ENCODE measurements at places on chromosomes 4 and X. TPM values are rescaled to one million over a fixed set of nuclear protein-coding genes. Genes with fewer than 3 reads are reported as not detected.

Gene TXLNG
- total RNA-seq: 16.3 TPM

Gene SPIN2A
- 0.16 TPM for total RNA-seq

Gene GLRA2
- not detected for total RNA-seq

Gene TRIM75
- total RNA-seq: not detected

Gene IL2
- total RNA-seq: not detected

Gene ERVMER34-1
- 0.42 TPM for total RNA-seq

Gene ARHGAP6
- total RNA-seq: 0.11 TPM

Gene C4orf50
- total RNA-seq: not detected

Gene ELF2
- 10.0 TPM for total RNA-seq

Gene ARHGAP4
- total RNA-seq: 1.2 TPM

Gene MAGEB17
- total RNA-seq: not detected

Gene USP11
- 60.6 TPM for total RNA-seq

Gene TLR3
- 0.38 TPM for total RNA-seq

Gene PIR
- total RNA-seq: 58.4 TPM

Gene GLUD2
- 2.4 TPM for total RNA-seq

Gene NR3C2
- total RNA-seq: 0.02 TPM

Gene NHSL2
- 0.53 TPM for total RNA-seq

Gene ZNF157
- total RNA-seq: not detected

Gene TRAM1L1
- 0.50 TPM for total RNA-seq

Gene MID1
- total RNA-seq: 36.1 TPM

Gene KLB
- total RNA-seq: 0.16 TPM

Gene CSAG1
- 0.53 TPM for total RNA-seq

Gene GNL3L
- total RNA-seq: 24.0 TPM

Gene RADX
- 0.08 TPM for total RNA-seq

Gene FRAS1
- 3.2 TPM for total RNA-seq

Gene HTT
- total RNA-seq: 16.0 TPM

Gene GLRB
- 0.92 TPM for total RNA-seq

Gene ZFYVE28
- 2.3 TPM for total RNA-seq

Gene EFHC2
- total RNA-seq: 0.36 TPM

Gene CT45A10
- total RNA-seq: 0.51 TPM

Gene CCDC158
- total RNA-seq: not detected

Gene FAM120C
- 3.2 TPM for total RNA-seq

Gene TBX22
- total RNA-seq: not detected
